ENCODE measurements at places on chromosomes 5 and 9.

- DNase-seq: peak; percentile 56
Measured at GRCh38 chr5:71601222-71602026, 14.3 kb downstream of the MCCC2 start.

DNA sequence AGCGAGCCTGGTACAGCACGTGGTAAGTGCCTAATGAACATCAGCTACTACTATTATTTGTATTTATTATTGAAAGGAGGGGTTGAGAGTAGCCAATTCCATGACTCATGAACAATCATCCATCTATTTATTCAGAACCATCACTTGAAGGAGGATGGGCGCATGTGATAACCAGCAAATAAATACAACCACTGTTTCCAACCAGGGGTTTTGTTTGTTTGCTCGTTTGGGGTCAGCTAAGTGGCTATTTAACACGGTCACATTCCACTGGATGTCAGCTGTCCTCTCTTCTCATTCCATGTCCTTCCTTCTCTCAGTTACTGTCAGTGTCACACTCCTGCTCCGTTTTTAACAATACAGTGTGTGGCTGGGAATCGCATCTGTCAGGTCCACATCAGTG lies 8.6 kb downstream of the RAPGEF1 start:
- no peak for DNase-seq

- no peak for DNase-seq
Measured at GRCh38 chr5:87944553-87945285, 323.9 kb downstream of the TMEM161B start.

DNA sequence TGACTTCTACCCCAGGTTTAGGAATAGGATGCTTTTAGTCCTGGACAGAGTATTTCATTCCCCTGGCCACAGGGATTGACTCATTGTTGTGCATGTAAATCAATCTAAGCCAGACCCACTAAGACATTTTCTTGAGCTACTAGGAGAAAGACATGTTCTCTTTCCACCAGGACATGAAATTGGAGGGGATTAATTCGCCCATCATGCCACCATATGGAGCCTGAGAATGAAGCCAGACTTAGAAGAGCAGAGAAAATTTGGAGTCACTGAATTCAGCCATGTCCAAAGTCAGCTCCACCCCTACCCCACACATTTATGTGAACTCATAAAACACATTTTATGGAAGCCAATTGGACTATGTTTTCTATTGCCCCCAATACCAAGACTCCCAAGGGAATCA lies 322.5 kb downstream of the NFIB start:
- no peak for DNase-seq

GRCh38 chr9:107214381-107214780 lies 68.7 kb upstream of the RAD23B start:
- no peak for DNase-seq

DNA sequence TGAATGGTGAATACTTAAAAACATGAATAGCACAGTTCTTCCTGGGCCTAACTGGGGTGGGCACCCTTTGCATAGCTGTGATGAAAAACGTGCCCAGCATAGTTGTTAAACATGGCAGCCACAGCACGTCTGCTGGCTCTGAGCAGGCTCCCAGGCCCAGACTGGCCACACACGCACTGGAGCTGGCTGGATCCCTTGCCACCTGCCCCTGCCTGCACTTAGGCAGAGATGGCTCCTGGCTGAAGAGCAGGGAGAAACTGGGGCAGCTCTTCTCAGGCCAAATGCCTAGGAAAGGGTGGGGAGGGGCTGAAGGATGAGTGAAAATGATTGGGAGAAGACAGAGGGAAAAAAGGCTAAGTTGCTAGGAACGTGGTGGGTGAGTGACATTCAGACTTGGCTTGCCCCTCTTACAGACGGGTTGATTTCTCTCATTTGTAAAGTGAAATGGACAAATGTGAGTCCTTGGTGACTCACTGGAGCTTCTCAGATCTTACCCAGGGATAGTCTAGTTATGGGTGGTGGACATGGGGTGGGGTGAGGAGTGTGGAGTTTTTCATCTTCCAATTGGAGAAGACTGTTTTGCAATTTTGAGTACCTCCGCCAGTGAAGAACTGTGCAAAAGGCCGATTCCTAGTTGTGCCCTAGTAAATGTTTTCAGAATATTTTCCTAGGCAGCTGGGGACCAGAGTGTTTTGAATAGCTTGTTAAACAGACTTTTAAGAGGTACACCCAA lies 42.4 kb downstream of the TRIO start:
- DNase-seq: no peak

DNA sequence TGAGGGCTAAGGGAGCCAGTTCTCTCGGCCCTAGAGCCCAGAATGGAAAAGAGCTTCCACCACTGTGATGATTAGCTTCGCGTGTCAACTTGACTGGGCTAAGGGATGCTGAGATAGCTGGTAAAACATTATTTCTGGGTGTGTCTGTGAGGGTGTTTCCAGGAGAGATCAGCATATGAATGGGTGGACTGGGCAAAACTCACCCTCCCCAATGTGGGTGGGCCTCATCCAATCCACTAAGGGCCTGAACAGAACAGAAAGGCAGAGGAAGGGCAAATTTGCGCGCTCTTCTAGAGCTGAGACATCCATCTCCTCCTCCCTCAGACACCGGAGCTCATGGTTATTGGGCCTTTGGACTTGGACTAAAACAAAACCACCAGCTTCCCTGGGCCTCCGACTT lies 20.9 kb upstream of the AKNA start:
- no peak for DNase-seq

- DNase-seq: no peak
Measured at GRCh38 chr5:127957183-127957582, 126.4 kb upstream of the SLC12A2 start.

DNA sequence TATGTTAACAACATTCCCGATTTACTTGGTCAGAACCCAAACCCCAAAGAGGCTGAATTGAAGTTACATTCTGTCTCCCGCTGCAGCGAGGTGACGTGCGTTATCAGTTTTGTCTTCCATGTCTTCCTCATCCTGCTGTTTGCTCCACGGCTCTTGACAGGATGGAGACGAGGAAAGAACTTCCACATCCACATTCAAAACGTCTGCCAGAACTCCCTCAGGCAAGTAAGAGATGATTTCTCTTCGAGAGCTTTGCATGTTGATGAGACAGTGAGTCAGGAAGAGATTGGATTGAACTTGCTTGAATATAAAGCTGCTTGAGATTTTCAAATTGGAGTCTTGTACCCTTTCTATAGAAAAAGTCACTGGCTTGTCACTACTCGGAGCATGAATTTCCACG lies 242.6 kb downstream of the AUH start:
- DNase-seq: no peak

DNA sequence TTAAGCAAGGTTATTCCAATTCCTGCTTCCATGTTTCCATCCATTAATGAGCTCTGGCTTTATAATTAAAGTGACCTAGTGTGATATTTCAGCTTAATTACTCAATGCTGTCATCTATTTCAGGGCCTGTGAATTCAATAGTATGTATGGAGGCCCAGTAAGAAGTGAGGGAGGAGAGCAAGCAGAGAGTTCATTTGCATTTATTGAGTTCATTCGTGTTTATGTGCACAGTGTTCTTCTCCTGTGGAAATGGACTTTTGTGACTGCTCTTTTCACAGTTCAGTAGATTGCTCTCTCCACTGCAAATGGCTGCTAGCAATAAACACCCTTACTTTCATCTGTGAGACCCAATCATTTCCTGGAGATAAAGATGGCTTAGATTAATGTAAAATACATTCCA lies 130.9 kb downstream of the CEMIP2 start:
- no peak for DNase-seq

- no peak for DNase-seq
Measured at GRCh38 chr5:54415147-54415546, 40.4 kb upstream of the HSPB3 start.

GRCh38 chr9:112664531-112664930 lies 53.4 kb downstream of the INIP start:
- no peak for DNase-seq

- DNase-seq: no peak
Measured at GRCh38 chr5:139808481-139809330, 13.1 kb downstream of the PSD2 start.

DNA sequence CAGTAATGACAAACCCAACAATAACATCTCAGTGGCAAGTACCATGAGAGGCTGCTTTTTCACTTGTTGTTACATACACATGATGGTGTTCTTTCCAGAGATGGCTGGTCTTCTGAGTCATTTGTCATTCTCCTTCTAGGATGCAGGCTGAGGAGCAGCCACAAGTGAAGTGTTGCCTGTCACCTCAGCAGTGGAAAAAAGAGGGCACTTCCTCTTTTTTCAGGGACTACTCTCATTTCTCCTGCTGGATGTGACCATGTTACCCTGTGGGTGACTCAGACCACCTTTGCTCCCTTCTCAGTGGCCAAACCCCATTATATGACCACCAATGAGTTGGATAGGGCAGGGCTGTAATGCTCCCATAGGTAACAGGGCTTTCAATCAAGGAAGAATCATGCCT lies 587.0 kb upstream of the ADAMTS16 start:
- no peak for DNase-seq

DNA sequence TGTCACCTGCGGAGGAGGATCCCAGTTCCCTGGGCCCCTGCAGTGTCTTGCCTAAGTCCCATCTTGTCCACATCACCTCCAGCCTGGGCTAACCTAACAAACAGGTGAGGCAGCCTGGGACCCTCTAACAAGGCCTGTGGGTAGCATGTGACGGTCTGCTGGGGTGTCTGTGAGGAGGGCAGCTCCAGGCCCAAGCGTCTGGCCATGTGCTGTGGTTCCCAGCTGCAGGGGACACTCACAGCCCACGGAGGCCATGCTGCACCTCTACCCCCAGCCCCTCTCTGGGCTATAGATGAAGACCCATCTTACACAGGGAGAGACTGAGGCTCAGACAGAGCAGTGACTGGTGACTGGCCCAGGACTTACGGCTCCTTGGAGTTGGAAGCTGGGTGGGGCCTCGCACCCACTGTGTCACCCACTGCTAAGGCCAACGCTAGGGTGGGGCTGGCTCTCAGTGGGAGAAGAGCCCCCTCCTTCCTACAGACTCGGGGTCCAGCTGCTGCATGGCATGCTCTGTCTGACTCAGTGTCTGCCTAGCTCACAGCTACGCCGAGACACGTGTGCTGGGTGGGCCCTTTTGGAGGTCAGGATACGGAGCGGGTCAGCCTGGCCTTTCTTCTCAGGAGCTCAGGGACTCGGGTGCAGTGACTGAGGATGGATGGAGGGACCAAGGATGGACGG lies 40.8 kb upstream of the RNF130 start:
- DNase-seq: no peak

DNA sequence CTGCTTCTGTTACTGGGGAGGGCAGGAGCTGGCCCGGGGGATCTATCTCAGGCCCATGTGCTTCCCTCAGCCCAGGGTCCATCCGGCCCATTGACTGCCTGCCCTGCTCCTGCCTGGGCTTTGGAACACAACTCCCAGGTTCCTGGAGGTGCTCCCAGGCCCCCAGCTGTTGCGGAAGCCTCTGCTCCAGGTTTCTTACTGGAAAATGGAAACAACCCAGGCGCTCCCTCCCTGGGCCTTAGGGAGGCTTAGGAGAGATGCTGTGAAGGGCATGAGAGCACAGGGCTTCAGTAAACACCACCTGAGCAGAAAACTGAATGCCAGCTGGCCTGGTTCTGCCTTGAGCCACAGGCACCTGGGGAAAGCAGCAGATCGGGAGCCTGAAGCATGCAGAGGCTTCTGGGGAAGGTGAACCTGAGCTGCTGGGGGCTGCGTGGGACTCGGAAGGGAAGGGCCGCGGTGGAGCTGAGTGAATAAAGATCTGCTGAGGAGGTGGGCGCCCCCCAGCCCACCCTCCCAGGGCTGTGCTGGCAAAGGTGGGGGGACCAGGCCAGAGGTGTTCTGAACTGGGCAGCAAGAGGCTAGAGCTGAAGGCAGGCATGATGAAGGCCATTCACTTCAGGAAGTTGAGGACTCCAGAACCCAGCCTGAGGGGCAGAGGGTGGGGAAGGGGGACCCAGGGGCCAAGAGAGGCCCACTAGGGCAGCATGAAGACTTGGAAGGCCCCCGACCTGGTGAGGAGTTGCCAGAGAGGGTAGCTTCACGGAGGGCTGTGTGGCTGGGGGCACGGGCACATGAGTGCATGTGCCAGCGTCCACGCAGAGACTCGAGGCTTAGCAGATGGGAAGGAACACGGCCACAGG lies 64.8 kb downstream of the SHB start:
- DNase-seq: no peak

DNA sequence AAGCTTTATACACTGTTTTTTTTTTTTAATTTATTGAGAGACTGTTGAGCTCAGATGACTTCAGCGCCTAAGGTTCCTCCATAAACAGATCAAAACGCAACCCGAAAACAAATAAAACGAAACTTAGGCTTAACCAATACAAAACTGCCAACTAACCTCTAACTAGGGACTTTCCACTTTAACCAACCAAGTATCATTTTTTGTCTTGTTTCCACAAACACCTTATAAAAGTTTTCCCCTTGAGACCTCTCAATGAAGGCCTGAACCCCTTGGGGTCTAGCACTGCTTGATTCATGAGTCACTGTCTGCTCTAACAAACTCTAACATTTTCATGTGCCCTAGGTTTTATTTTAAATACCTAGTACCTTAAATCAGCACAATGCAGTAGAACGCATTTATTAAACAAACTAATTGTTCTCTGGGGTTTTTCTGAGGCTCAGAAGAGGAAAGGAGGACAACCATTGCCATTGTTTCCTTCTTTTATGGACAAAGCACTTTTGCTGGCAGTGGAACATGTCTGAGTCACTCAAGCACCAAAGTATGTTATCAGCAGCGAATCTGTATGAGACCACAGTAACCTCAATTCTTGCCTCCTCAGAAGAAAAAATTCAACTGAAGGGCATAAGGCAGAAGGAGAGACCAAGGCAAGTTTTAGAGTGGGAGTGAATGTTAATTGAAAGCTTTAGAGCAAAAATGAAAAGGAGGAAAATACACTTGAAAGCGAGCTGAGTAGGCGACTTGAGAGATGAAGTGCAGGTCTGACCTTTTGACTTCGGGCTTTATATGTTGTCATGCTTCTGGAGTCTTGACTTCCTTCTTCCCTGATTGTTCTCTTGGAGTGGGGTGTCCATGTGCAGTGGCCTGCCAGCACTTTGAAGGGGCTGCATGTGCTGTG lies 97.7 kb upstream of the HCN1 start:
- DNase-seq: no peak

DNA sequence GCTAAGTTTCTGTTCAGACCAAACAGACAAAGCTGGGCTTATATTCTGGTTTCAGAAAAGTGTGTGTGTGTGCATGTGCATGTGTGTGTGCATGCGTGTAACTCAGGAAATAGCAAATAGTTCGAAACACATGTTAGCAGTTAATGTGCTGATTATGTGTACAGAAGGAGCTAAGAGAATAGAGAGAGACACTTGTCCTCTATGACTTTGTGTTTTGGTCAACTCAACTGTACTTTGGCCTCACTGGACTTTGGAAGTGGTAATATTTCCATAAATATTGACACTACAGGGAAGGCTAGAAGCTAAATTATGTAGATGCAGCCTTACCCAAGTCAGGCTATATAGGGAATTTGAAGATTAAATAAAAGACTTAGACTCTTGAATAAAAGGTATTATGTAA lies 155.5 kb downstream of the RAB3C start:
- no peak for DNase-seq

- no peak for DNase-seq
Measured at GRCh38 chr9:128943832-128944620, 3.4 kb downstream of the DOLK start.

GRCh38 chr5:157484768-157485167 lies 24.8 kb downstream of the NIPAL4 start:
- DNase-seq: no peak

GRCh38 chr9:68609901-68610415 lies 69.3 kb upstream of the TMEM252 start:
- no peak for DNase-seq
